ENCODE measurements at places on chromosomes 12 and 14. TPM values are rescaled to one million over a fixed set of nuclear protein-coding genes. Genes with fewer than 3 reads are reported as not detected.

IRAK3 gene
- total RNA-seq, result 0.18 TPM

OVCH1 gene
- not detected for total RNA-seq

CD4 gene
- total RNA-seq, result 51.4 TPM

RD3L gene
- total RNA-seq, result not detected

ADAM20 gene
- total RNA-seq, result not detected

HELB gene
- 9.0 TPM for total RNA-seq

PAX9 gene
- total RNA-seq, result 0.08 TPM

GRCh38 chr14:33068040-33068439 is 129.4 kb downstream of the NPAS3 start:
- no peak for DNase-seq

DNA sequence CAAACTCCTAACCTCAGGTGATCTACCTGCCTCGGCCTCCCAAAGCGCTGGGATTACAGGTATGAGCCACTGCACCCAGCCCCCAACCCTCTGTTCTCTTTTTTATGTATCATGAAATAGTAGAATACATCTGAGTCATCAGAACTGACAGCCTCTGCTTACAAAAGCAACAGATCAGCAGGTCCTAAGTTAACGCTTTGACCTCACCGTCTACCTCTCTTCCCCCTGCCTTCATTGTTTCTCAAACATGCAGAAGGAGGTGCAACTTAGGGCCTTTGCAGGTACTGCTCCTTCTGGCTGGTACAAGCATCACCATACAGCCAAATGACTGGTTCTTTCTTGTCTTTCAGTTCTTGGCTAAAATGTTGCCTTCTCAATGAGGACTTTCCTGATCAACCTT is 249.2 kb downstream of the PAWR start:
- no peak for DNase-seq

DNA sequence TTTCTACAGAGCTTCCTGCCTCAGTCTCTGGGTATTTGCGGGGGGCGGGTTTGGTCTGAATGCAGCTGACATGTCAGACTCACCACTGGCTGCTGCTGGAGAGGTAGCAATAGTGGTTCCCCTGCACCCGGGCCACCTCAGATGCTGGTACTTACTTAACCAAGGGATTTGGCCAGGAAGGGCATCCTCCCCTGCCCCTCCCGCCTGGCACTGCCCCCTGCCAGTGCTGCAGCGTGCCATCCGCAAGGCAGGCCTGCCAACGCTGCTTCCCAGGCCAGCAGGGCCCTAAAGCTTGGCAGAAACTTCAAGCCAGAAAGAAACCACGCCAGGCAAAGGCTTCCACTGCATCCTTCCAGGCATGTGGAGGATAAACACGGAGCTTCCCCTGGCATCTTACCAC is 22.1 kb downstream of the RAB35 start:
- DNase-seq, result no peak

DNA sequence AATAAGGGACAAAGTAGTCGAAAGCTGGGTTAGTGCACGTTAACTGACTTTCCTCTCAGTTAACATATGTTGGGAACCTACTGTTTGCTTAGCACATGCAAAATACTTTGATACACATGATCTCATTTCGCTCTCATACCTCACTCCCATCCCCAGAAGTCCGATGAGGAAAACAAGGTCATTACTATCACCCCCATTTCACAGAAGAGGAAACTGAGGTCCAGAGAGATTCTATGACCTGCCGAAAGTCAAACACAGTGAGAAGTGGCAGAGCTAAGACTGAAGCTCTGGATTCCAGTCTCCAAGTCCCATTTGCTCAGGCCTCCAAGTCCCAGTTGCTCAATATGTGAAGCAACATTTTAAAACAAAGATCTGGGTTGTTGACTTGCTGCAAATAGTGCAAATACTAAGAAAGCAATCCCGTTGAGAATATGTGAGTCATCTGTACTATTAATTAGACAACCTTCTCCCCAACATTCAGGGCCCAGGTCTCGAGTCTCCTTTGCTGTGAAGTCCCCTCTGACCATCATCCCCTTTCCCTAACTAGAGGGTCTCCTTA is 170.6 kb upstream of the PWP1 start:
- DNase-seq, result no peak

DNA sequence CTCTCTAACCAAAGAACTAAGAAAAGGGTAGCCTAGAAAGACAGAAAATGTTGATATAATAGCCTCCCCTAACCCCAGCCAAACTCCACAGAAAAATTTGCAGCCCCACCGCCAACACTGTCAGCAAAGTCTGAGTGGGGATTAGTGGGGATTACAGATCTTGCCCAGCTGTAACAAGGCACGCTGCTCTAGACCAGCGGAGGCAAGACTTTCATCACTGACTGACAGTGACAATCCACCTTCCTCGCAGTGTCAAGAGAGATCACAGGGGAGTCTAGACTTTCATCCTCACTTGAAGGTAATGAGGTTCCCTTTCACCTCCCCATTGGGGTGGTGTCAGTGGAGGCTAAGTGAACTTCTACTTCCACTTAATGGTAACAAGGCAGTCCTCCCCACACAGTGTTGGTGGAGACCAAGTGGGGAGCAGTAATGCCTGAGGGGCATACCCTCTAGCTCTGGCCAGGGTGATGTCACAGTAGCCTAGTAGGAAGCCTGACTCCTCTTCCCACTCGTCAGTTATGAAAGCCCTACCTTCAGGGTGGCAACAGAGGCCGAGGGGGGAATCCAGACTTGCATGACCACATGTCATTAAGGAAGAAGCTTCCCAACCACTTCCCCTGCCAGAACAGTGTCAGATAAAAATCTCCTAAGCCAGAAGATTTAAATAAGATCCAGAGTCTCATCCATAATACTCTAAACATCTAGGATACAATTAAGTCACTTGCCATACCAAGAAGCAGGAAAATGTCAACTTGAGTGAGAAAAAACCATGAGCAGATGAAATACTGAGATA is 91.7 kb upstream of the RASSF8 start:
- DNase-seq, result no peak

DNA sequence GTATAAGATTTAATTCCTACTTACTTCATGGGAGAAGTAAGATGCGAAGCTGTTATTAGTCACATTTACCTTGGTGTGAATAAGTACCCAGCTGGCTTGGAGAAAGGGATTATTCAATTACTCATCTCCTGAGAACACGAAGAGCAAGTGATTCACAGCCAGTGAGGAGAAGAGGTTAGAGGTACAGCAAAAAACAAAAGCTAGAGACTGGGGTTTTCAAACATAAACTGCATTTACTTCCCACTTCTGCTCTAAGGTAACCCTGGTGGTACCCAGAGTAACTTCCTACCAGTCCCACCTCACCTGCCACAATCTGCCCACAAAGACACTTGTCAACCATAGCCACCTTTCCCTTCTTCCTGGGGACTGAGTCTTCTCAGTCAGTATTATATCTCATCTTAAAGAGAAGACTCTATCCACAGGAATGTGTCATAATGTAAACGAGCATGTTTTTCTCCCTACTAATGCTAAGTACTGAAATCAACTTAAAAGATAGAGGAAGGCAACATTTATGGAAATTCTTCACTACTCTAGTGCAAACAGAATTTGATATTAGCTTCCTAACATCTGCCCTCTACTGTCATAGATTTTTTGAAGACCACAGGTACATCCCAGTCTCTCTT is 6.0 kb upstream of the IL22 start:
- DNase-seq, result no peak

- no peak for DNase-seq
Measured at GRCh38 chr12:75208856-75209811, 505 bp downstream of the KCNC2 start.

DNA sequence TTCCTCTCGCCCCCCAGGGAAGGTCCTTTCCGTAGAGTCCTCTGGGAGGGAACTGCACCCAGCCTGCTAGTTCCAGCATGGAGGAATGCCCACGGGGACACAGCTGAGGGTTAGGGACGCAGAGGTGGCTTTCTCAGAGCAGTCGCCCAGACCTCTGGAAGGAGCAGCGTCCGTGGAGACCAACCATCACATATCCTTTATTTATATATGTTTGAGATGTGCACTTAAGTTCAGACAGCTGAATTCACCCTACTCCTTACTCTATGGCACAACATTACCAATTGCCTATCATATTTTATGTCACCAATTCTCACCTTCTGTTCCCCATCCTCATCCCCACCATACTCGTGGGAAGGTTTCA is 305.6 kb upstream of the DIO3 start:
- no peak for DNase-seq

- no peak for DNase-seq
Measured at GRCh38 chr12:66823857-66824570, 145.1 kb upstream of the GRIP1 start.

- DNase-seq, result no peak
Measured at GRCh38 chr12:103634732-103635131, 47.7 kb downstream of the STAB2 start.

DNA sequence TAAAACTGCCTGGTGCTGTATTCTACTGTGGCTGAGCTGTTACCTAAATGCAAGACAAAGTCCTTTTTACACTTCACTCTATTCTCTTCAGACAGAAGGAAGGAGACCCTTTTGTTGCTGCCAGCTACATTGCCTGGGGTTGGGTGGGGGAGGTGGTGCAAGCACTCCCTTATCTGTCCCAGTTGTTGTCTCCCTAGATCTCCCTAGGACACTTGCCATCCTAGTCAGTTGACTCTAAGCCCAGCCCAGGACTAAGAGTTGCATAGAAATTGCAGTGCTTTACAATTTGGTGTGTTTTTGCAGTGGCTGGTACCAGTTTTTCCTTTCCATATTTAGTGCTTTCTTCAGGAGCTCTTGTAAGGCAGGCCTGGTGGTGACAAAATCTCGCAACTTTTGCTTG is 35.1 kb downstream of the SCYL2 start:
- DNase-seq, result no peak

DNA sequence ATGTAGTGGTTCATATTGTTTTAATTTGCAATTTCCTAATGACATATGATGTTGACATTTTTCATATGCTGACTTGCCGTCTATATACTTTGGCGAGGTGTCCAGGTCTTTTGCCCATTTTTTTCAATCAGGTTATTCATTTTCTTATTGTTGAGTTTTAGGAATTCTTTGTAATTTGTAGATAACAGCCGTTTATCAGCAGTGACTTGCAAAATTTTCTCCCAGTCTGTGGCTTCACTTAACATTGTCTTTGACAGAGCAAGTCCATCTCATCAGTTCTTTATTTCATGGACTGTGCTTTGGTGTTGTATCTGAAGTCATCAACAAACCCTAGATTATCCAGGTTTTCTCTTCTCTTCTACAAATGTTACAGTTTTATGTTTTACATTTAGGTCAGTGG is 12.6 kb upstream of the KLHDC2 start:
- DNase-seq, result no peak

DNA sequence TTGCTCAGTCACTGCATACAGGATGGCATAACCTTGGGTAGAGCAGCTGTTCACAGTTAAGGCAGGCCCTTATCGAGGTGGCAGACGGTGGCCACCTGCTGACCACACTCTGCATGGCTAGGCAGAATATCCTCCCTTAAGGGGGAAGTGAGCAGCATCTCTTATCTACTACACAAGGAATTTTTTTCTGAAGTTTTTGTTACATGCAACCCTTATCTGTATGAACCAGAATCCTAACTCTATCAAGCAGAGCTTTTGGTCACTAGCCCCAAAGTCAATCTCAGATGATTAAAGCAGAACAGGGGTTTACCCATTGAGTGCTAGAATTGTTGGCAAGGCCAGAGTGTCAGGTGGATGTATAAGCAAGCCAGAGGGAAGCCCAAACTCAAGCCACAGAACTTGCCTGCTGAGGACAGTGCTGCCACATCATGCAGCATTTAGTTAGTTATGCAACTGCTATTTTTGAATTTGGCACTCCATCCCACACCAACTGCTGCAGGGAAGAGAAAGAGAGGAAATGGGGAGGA is 192.8 kb downstream of the TBX5 start:
- DNase-seq, result no peak

DNA sequence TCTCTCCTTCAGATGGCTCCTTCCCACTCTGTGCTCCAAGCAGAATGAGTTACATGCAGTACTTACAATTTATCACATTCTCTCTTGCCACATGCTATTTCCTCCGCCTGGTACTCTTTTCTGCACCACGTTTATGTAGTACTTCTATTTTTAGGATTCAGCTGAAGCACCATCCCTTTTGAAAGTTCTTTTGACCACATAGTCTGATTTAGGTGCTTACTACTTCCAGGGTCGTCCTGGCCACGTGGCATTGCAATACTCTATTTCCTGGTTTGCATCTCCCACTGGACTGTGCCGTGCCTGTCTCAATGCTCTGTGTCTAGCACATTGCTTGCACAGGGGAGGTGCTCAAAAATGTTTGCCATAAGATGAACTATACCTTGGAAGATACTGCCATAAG is 16.3 kb upstream of the TBC1D30 start:
- no peak for DNase-seq

DNA sequence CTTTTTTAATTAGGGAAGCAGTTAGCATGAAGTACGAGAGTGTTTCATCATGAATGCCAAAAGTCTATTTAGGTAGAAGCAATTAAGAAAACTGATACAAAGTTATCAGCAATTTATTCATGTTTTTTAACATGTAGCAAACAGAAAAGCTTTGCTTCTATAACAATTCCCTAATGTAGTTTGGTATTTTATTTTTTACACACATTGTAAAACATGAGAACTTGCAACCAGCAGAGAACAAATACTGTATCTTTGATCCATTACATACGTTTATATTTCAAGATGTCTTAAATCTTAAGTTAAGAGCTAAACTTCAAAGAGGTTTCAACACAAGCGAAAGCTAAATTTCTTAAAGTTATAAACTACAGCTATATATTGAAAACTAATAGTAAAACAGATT is 39.3 kb downstream of the MED13L start:
- no peak for DNase-seq

- DNase-seq, result no peak
Measured at GRCh38 chr12:3044141-3044630, 33.0 kb upstream of the TSPAN9 start.

DNA sequence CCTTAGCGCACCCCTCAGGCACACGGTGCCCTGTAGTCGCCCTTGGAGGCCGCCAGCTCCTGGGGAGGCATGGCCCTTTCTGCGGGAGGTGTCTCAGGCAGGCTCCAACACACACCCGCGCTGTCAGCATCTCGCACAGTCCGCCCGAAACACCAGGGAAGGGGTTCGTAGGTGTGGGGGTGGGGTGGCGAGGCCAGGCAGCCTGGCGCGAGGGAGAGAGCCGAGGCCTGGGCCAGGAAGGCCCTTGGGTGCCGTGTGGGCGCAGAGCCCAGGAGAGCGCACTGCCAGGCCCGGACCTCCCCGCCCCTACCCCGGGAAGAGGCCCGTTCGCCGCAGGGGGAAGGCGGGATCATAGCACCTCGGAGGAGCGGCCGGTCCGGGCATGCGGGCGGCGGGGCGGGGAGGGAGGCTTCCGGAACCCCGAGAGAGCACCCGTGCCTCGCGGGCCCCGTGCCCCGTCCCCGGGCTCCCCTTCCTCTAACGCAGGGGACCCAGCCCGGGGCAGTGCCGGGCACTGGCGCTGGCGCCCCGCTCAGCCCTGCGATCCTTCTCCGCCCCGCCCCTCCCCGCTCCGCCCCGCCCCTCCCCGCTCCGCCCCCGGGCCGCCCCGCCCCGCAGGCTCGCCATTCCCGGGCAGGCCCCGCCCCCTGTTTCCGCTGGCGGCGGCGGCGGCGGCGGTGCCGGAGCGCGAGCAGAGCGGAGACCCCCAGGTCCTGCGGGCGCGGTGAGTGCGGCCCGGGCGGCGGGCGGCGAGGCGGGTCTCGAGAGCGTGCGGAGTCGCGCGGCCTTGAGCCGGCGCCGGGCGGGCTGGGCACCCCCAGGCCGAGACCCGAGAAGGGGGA is at the start of gene TSPAN9:
Gene TSPAN9 (plus strand): TSS at position 650 of the 842 bp plus-strand sequence. CDS start 123,815 bp downstream, outside the sequence.
- peak; percentile 70 for DNase-seq

Measured in activated T-cell treated with anti-CD3 and anti-CD28 coated beads, Interleukin-2, amount 50 U/mL, for 4 hours (primary cell).